ENCODE measurements at places on chromosomes 7 and 10. TPM values are rescaled to one million over a fixed set of nuclear protein-coding genes. Genes with fewer than 3 reads are reported as not detected.

- DNase-seq: no peak
Measured at GRCh38 chr10:74363727-74364126, 212.7 kb downstream of the ADK start.

- no peak for DNase-seq
Measured at GRCh38 chr10:78170026-78170475, 136.4 kb downstream of the RPS24 start.

DNA sequence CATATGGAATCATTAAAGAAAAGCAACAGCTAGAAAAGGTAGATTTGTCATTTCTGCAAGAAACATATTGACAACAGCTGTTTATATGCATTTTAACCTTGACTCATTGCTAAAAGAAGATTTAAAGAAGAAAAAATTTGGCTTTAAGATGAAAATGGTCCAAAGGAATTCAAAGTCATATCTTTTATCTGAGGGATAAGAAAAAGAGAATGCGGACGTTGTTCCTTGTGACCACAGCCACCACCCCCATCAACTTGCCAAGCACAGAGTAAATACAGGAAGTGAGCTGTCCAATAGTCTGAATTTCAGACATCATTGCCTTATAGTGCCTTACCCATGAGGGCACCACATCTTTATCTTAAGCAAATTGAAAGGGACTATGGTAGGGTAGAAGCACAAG, 7.3 kb upstream of the CRPPA start:
- no peak for DNase-seq

GRCh38 chr7:43649755-43650274, 66.9 kb downstream of the STK17A start:
- DNase-seq: no peak

GRCh38 chr7:2608921-2609411, 22.8 kb upstream of the TTYH3 start:
- DNase-seq: no peak

GRCh38 chr7:135758531-135758932, 9.9 kb upstream of the FAM180A start:
- peak; percentile 28 for DNase-seq

DNA sequence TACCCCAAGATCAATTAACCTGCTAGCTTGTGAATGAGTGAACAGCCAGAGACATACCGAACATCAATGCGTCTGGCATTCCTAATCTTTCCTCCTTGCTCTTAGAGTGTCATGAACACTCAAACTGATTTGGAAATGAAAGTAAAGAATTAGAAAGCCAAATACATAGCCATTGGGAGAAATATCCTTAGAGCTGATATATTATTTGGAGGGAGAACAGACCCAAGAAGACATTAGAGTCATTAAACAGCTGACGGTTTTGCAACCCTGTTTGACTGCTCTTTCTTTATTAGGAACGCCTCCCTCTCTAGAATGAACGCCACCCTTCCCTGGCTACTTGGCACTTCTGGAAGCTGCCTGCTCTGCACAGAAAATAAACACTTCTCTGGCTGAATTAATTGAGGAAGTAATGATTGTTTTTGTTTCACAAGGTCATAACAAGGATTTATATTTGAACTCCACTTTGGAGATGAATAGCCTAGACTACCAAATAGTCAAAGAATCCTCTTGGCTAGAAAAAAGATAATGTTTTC, 42.8 kb downstream of the CTTNBP2 start:
- no peak for DNase-seq

- no peak for DNase-seq
Measured at GRCh38 chr7:2499719-2500430, 19.7 kb upstream of the LFNG start.

GRCh38 chr7:158613481-158613880, 25.9 kb upstream of the PTPRN2 start:
- no peak for DNase-seq

GRCh38 chr7:150337659-150338081, 3.8 kb downstream of the RARRES2 start:
- DNase-seq: no peak

- no peak for DNase-seq
Measured at GRCh38 chr7:156777364-156778069, 115.5 kb downstream of the LMBR1 start.

- DNase-seq: peak; percentile 11
Measured at GRCh38 chr10:133196936-133197758, 32.9 kb upstream of the UTF1 start.

- no peak for DNase-seq
Measured at GRCh38 chr7:47406801-47407129, 175.1 kb downstream of the TNS3 start.

- DNase-seq: no peak
Measured at GRCh38 chr10:86341361-86341811, 25.2 kb downstream of the GRID1 start.

DNA sequence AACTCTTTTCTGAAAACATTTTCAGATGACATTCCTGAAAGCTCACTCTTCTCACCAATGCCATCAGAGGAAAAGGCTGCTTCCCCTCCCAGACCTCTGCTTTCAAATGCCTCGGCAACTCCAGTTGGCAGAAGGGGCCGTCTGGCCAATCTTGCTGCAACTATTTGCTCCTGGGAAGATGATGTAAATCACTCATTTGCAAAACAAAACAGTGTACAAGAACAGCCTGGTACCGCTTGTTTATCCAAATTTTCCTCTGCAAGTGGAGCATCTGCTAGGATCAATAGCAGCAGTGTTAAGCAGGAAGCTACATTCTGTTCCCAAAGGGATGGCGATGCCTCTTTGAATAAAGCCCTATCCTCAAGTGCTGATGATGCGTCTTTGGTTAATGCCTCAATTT, 16.5 kb downstream of the ANLN start:
- no peak for DNase-seq

GRCh38 chr7:50812841-50813475, 30.3 kb upstream of the GRB10 start:
- peak; percentile 66 for DNase-seq

GRCh38 chr7:116801092-116801710, 61.2 kb upstream of the CAPZA2 start:
- no peak for DNase-seq

DNA sequence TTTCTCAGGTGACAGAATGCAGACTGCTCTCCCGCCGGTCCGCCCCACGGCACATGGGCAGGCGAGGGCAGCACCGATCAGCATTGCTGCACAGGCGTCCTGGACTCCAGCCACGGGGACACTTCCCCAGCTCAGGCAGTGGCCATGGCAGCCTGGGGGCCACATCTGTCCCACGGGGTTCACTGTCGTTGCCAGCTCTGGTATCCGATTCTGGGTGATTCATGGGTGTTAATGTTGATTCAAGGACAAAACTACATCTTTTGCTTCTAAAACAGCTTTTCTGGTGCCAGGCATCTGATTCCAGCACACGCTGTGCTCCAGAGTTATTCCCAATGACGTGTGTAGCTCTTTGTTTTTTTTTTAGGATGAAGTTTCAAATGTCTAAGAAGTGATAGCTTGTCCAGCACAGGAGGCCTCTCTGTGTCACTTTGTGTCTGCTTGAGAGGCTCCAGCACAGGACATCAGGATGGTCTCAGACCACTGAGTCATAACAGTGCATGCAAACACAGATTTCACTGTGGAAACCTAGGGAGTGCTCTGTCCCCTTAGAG, 218.0 kb downstream of the WDR37 start:
- no peak for DNase-seq

DNA sequence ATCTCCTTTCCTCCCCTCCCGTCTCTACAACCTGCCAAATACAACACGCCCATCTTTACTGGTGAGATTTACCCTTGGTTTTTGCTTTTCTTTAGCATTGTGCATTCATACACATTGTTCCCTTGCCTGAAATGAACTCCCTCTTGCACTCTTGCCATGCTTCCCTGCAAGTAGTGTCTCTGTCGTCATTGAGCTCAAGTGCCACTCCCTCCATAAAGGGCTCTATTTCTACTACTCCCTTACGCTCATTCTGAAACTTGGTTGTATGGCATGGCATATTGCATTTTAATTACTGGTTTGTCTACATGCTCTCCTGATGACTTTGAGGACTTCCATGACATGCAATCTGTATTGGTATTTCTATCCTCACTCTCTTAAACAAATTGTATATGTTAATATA, 242.7 kb downstream of the THSD7A start:
- no peak for DNase-seq

DNA sequence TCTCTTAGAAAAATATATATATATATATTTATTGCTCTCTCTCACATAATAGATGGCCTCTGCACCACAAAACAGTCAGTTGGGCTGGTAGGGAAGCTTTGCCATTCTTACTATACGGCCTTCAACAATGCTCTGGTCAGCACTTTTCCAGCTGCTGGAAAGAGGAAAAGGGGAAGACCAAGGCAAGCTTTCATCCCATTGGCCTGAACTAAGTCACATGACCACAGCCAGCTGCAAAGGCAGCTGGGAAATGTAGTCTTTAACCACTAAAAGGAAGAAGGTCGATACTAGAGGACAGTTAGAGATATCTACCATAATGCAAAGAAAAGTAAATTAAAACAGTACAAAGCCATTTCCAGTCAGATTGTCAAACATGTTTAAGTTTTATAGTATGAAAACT, 58.4 kb upstream of the MACROH2A2 start:
- DNase-seq: no peak

- DNase-seq: no peak
Measured at GRCh38 chr10:114498413-114499111, 94.3 kb upstream of the AFAP1L2 start.

DNA sequence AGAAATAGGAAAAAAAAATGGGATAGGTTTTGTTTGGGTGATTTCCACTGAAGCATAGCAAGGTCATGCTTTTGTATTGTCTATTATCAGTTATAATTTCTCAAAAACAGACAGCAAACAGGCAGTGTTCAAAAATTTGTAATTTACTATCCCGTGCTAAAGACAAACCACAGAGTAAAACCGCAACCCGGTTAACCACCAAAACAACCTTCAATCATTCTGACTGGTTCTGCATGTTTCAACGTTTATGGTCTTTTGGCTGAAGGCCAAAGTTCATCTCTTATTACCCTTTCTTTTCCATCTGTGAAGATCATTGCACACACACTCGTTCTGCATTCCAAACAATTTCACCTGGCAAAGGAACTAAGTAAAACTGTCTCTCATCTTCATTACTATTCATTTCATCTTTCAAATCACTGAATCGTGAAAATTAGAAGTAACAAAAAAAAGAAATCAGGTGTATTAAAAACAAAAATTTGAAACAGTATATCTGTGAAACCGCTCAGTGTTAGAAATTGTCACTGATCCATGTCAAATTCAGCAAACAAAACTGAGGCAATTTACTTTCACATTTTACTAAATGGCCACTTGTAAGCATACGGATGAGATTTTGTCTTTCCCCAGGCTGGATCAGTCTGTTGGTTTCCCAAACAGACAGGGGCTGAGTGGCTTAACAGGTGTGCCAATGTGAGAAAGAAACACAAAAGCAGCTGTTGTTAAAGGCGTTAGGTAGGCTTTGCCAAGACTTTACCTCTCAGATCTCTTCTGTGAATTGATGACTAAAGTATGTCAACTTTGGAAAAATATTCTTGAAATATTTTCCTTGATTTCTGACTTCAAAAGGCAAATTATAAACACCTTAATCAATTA, 539.6 kb downstream of the CNTNAP2 start:
- DNase-seq: no peak

GRCh38 chr10:18179891-18180290, 39.7 kb downstream of the CACNB2 start:
- DNase-seq: no peak

- DNase-seq: no peak
Measured at GRCh38 chr7:106863274-106863997, 1.6 kb upstream of the PIK3CG start.

DNA sequence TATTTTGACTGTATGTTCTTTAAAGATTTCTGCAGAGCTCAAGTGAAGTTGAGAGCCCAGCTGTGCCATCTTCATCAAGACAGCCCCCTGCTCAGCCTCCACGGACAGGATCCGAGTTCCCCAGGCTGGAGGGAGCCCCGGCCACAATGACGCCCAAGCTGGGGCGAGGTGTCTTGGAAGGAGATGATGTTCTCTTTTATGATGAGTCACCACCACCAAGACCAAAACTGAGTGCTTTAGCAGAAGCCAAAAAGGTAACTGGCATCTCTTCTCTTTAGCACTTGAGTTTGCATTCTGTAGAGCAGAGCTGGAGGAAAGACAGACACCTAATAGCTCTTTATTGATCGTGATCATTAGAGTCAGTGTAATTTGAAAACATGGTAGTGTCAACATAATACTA, 33.7 kb downstream of the MCM10 start:
- DNase-seq: no peak

- peak; percentile 71 for DNase-seq
Measured at GRCh38 chr7:55020466-55020871, 1.7 kb downstream of the EGFR start.

- no peak for DNase-seq
Measured at GRCh38 chr10:75016325-75016724, 95.1 kb upstream of the SAMD8 start.

Gene LGI1
- total RNA-seq: 7.3 TPM

Gene CPXM2
- total RNA-seq: 1.4 TPM

Gene SYT15B
- 0.36 TPM for total RNA-seq

Gene LIPJ
- 0.30 TPM for total RNA-seq

Gene CD36
- 662 TPM for total RNA-seq

Gene OR6B1
- total RNA-seq: not detected

Gene C10orf71
- total RNA-seq: 142 TPM

Gene AOAH
- total RNA-seq: 1.5 TPM

Gene TMEM213
- total RNA-seq: not detected

Gene TMEM139
- not detected for total RNA-seq

Gene VIPR2
- total RNA-seq: 3.6 TPM

Gene PON1
- total RNA-seq: not detected

Measured in psoas muscle (tissue), 8 donors.